RKO (cell line): ENCODE measurements at places on chromosomes 2 and 18.

DNA sequence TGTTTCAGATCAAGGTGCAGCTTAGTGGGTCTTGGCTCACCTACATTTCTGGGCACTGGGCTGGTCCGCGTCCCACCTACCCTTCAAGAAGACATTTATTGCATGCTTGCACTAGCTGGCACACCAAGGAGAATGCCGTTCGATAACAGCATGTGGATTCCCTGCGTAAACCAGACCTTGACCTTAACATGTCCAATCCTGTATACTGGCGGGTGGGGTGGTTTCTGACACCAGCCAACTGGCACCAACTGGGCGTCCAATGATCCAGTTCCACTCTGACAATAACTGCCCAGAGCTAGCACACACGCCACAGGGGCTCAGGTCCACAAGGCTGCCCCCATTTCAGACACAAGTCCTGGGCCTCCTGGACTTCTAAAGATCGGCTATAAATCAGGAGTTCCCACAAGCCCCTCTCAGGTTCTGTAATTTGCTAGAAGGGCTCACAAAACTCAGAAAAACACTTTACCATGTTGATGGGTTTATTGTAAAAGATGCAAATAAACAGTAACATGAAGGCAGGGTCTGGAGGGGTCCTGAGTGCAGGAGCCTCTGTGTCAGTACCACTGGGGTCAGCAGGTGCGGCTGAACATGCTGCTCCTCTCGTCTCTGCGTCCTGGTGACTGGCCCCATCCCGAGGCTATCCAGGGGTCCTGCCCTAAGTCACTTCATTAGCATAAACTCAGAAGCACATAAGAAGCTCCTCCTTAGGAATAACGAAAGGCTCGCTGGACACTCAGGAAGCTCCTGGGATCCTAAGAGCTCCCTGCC lies 161.8 kb downstream of the HDAC4 start:
- DNase-seq: no peak

DNA sequence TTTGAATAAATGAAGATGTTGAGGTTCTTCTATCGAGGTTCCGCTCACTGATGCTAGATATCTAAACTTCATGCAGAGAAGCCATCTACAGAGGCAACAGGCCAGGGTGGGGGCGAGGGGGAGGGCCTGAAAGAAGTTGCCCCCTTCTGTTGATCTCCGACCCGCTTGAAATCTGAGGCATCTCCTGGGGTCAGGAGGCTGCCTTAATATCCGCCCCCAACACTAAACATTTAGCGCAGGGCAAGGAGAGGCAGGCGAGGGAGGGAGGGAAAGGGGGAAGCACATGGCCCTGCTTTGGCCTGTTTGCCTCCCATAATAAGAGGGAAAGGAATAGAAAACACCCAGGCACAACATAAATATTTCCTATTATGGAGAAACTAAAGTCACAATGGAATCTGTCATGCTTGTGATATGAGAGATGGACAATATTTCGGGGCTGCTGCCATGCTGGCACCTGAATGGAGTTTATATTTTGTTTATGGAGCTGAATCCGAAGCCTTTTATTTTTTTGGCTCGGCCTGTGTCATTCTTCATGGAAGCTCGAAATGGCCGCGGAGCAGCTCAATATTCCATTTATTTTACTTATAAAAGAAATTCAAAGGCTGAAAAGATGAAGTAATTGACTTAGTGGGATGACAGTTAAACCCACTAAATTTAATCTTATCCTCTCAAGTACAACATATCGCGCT lies 221.1 kb downstream of the INSIG2 start:
- no peak for DNase-seq

- DNase-seq: no peak
Measured at GRCh38 chr18:42588786-42589185, 526.7 kb downstream of the RIT2 start.

DNA sequence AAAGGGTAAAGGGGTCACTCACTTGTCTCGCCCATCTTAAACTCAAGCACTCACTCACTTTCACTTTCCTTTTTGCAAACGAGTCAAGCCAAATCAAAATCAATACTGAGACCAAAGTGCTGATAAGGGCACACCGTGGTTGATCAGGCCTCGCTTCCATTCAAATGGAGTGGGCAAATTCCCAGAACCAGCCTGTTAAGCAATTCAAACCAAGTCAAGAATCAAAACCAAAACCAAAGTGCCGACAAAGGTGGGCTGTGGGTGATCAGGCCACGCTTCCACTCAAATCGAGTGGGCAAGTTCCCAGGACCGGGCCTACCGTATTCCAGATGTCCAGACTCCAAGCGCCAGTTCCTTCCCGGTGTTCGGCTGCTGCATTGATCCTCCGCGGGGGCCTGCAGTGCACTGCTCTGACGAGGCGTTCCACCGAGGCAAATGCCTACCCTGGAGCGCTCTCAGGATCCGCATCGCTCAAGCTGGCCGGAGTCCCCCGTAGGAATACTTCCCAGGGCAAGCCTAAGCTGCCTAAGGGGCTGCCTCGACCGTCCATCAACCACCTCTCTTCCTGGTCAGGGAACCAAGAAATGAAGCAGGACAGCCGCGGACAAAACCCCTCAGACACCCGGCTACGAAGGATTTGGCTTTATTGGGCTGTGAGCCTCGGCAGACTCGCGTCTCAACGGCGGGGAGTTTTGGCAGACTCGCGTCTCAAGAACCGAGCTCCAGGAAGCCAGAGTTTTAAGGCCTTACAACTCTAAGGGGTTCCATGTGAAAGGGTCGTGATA lies 89.9 kb upstream of the SLC1A4 start:
- no peak for DNase-seq

DNA sequence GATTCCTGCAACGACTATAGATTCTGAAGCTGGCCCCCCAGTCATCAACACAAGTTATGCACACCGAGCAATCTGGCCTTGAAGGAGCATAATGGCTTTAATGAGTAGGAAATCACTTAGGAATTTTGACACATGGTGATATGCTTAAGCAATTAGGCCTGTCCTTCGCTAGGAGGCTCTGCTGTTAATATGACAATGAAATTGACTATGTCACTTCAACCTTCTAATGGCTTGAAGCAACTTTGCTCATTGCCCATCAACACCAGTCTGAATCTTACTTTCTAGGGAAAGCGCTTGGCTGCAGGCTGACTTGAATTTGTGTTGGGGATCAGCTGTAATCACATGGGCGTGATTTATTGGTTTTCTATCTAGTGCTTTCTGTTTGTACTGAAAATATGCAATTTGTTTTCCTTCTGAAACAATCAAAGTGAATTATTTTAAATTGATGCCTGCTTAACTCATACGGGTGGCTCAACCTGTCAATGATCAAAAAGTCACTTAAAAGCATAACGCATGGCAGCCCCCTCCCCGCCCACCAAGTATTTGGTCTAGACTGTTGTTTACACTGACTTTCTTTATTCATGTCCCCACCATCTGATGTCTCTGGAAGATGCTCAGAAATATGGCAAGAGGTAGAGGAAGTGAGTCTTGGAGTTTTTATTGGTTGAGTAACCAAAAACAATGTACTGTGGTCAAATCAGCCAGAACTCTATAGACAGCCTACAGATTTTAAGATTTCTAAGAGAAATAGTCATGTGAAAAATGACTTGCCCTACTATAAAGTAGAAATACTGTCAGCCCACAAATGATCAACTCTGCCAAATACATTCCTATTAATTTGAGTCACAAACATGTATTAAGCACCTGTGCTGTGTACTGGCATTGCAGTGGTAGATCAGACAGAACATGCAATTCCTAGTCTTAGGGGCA lies 344.9 kb downstream of the RBM43 start:
- DNase-seq: no peak

DNA sequence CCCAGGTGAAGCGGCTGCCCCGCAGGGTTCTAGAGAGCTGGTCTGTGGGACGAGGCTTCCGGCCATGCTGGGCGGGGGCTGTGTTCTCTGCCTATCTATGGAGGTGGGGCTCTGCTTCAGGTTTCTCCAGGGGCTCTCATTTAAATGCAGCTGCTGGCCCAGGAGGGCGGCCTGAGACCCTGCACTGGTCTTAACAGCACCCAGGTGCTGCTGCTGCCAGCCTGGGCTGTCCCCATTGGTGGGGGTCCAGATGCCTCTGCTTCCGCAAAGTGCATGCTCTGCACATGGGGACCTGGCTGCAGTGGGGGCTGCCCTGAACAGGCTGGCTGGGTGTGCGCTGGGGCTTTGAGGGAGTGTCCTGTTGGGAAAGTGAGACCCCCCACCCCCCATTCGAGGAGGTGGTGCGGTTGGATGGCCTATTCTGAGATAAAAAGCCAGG lies 29.7 kb upstream of the ALLC start:
- no peak for DNase-seq

DNA sequence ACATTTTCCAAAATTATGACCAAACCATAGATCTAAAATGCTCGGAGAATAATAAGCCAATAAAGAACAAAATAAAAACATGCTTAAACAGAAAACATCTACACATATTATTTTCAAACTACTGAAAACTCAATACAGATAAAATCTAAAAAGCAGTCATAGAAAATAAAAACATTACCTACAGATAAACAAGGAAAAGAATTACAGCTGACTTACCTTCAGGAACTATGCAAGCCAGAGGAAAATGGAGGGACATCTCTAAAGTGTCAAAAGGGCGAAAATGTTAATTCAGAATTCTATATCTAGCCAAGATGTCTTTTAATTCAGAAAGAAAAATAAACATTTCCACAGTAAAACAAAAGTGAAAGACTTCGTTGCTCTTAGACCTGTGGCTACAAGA lies 112.9 kb upstream of the GYPC start:
- DNase-seq: no peak

- DNase-seq: peak; percentile 34
Measured at GRCh38 chr2:95043300-95044093, 18.0 kb downstream of the MAL start.
